ENCODE measurements at places on chromosomes 11 and 22.

- DNase-seq, result no peak
Observed at GRCh38 chr22:28813772-28814518, 13.6 kb upstream of the XBP1 start.

DNA sequence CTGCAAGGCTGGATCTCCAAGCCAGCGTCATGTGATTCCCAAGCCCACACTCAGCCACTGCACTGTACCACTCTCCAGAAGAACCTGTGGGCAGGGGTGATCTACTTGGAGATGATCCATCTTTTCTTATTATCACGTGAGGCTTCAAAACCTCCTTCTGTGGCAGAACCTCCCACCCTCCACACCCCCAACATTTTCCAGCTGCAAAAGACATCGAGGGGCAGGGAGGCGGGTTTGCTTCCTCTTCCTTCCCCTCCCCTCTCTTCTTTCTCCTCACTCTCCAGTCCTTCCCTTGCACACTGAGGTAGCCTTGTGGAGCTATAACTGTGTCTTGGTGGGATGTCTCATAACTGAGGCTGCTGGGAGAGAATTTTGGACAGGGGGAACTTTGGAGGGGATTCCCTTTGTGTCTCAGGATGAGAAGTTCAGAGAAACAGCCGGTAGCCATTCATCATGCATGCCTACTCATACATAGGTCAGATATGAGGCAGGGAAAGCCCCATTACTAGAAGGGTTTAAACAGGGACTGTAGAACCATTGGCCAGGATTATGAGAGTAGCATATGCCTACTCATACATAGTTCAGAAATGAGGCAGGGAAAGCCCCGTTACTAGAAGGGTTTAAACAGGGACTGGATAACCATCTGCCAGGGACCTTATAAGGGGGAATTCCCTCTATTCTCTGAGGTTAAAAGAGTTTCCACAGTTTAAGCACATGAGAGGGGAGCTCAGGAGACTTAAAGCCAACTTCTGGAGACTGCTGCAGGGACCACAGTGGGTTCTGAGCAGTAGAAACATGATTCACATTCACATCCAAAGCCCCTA lies 420.7 kb upstream of the CADM1 start:
- no peak for DNase-seq

- no peak for DNase-seq
Observed at GRCh38 chr11:134742224-134742612, 330.2 kb upstream of the B3GAT1 start.

GRCh38 chr11:21582791-21583190 lies 610.1 kb upstream of the ANO5 start:
- DNase-seq, result no peak

GRCh38 chr11:80632691-80633090 lies 1191.9 kb upstream of the TENM4 start:
- no peak for DNase-seq

GRCh38 chr22:23182309-23183060 lies 2.2 kb downstream of the BCR start:
- DNase-seq, result no peak

DNA sequence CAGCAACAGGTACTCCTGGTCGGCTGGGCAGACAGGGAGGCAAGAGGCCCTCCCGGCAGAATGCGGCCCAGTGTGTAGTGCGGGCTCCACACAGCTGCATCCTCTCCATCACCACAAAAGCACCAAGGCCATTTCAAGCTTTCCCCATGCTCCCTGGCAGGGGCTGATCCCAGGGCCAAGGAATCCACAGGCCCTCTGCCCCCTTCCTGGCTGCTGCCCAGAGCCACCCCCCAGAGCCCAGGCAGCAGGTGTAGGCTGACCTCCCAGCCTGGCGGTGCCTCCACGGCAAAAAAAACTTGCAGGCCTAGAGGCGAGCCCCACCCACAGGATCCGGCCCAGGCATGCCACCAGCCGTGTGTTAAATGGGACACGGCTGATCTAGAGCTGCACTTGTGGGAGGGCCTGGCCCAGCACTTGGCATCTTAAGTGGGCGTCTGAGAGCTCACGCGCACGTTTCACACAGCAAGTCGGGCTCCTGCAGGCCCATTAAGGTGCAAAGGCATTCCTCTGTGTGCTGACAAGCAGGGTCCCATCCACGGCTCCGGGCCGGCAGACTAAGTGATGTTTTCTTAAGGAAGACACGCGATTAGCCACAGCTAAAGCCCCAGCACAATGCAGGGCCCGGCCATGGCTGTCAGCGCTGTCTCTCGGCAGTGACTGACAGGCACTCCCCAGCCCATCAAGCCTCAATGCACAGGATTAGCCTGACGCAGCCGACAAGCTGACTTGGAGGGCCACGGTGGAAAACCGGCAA lies 19.8 kb upstream of the GNB1L start:
- DNase-seq, result peak; percentile 28

- DNase-seq, result no peak
Observed at GRCh38 chr11:45361551-45361950, 75.4 kb upstream of the SYT13 start.

- DNase-seq, result no peak
Observed at GRCh38 chr11:38498721-38499120, 1900.7 kb upstream of the RAG2 start.

GRCh38 chr11:35414311-35414710 lies 5.0 kb downstream of the SLC1A2 start:
- no peak for DNase-seq

DNA sequence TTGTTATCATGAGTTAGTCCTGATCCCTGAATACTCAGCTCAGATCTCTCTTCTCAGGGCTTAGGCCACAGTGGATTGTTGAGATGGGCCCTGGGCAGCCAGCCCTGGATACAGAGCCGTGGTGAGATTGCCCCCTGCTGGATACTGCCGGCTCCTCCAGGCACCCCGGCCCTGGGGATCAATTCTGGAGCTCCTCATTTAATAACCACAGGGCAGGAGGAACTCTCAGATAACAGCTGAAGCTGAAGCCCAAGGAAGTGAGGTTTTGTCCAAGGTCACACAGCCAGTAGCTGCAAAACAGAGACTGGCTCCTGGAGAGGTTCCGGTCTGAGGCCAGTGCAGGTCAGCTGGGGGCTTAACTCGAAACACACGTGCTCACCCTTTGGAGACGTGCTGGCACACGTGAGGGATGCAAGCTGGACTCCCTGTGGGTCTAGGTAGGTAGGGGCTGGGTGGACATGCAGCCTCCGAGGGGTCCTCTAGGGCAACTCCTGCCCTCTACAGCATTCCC lies 16.0 kb downstream of the USH1C start:
- peak; percentile 26 for DNase-seq

DNA sequence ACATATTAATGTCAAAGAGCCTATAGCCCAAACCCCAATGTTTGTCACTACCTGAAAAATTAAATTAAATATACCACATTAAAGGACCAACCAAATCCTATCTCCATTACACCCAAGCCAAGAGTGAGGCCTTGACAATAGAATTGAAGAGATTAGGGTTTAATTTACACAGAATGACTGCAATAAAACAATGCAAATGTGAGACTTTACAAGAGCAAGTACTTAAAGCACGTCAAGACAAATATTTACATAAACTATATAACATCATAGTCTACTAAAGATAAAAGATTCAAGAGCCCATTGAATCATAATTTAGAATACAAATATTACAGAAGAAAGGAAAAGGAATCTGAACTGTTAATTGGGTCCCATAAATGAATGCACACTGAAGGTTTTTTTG lies 85.6 kb downstream of the CADM1 start:
- DNase-seq, result no peak

GRCh38 chr22:37063431-37064420 lies 12.2 kb downstream of the KCTD17 start:
- no peak for DNase-seq

GRCh38 chr22:16601437-16602223 lies 9.0 kb upstream of the CCT8L2 start:
- DNase-seq, result no peak

DNA sequence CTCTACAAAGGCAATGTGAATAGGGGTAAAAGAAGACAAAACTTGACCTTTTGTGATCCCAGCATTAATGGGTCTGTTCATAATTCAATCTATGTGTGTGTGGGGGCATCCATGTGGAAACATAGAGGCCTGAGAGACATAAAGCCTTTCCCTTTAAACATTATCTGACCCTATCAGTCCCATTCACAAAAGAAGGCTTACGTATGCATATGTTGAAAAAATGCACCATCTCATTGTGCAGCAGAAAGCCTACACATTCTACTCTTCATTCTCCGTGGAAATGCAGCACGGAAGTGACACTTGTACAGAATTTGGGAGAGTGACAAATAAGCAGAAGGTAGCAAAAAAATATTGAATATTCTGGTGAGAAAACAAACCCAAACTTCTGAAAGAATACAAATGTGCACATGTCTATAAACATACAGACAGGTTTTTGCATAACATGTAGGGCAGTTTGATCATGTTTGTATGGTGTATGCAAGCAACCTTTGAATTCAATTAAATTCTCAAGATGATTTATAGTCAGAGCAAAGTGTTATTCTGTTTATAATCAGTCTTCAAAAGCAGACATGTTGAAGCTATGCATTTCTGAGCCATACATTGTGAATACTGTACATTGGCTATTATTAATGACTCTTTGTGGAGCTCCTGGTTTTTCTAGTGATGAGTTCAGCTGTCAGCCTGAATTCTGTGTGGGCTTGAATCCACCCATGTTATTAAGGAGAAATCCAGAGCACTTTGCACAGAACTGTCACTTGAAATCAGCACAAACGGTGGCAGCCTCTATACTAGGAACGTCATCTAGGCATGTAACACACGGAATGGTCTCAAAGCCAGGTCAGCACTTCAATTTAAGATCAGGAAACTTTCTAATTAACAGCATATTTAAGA lies 236.8 kb downstream of the DCDC1 start:
- DNase-seq, result no peak

- no peak for DNase-seq
Observed at GRCh38 chr11:119999220-119999619, 138.7 kb downstream of the TRIM29 start.

- DNase-seq, result no peak
Observed at GRCh38 chr22:45975164-45976161, 1.5 kb downstream of the WNT7B start.

- DNase-seq, result no peak
Observed at GRCh38 chr11:5749836-5750235, 4.2 kb upstream of the OR52N4 start.

DNA sequence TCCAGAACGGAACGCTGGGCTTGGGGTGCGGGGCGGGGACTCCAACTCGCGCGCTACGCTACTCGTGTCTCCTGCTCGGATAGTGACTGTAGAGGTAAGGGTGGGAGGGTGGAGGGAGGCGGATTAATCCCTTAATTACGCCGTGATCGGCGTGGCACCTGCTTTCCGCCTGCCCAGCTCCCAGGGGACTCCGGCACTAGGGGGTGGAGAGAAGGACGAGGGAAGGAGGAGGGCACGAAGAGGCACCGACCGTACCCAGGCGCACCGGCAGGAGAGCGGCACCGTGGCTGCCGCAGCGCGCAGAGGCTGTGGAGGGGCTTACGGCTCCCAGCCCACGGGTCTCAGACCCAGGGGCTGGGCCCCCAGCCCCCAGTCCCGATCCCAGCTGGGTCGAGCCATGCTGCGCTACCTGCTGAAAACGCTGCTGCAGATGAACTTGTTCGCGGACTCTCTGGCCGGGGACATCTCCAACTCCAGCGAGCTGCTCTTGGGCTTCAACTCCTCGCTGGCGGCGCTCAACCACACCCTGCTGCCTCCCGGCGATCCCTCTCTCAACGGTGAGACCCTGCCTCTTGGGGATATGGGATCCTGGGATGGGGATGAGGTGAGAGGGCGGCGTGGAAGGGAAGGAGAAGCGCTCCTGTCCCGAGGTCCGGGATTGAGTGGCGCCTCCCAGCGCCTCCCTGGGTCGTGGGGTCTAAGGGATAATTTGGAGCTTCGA lies at the start of gene ROBO3:
TSS of gene ROBO3 (plus strand) at position 252 of the 721 bp plus-strand sequence. CDS start at position 398, 146 bp downstream.
- no peak for DNase-seq

DNA sequence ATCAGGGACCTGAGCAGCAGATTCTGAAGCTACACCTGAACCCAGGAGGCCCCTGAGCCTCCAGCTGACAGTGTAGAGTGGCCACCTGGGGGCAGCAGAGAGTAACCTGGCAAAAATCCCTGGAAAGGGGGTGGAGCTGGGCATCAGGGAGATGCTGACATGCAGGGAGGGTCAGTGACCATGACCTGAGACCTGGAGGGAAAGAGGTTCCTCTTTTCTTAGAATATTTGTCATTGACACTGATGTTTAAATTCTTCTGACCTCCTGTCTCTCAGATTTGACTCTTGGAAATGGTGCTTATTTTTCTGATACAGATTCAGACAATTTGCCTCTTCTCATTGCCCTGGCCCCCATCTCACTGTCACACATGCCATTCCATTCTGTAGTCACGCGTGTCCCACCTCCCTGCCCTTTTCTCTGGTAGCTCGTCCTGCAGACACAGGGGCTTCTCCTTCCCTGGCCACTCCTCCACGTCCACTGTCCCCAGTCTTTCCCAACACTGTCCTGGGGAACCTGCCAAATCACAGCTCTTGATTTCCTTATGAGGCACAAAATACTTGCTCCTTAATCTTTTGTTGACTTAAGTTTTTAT lies 117.2 kb upstream of the IGLL5 start:
- DNase-seq, result no peak

GRCh38 chr11:81007046-81007445 lies 1566.2 kb upstream of the TENM4 start:
- DNase-seq, result peak; percentile 33

GRCh38 chr11:60263402-60263801 lies 17.1 kb upstream of the MS4A4A start:
- DNase-seq, result no peak

GRCh38 chr11:123173040-123173855 lies 21.8 kb downstream of the CLMP start:
- DNase-seq, result peak; percentile 100

DNA sequence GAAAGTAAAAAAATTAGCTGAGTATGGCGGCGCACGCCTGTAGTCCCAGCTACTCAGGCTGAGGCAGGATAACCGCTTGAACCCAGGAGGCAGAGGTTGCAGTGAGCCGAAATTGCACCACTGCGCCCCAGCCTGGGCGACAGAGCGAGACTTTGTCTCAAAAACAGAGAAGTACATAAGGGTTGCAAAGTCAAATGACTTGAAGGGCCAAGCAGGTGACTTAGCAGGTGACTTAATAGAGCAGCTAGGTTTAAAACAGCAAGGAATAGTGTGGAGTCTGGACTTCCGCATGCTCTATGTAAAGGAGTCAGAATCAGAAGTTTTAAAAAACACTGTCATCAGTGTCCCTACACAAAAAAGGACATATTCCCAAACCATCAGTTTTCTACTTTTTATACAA lies 31.7 kb downstream of the EP300 start:
- DNase-seq, result no peak

GRCh38 chr11:1728301-1728700 lies 22.1 kb downstream of the IFITM10 start:
- no peak for DNase-seq

- DNase-seq, result no peak
Observed at GRCh38 chr11:2277008-2277346, 6.6 kb upstream of the ASCL2 start.

DNA sequence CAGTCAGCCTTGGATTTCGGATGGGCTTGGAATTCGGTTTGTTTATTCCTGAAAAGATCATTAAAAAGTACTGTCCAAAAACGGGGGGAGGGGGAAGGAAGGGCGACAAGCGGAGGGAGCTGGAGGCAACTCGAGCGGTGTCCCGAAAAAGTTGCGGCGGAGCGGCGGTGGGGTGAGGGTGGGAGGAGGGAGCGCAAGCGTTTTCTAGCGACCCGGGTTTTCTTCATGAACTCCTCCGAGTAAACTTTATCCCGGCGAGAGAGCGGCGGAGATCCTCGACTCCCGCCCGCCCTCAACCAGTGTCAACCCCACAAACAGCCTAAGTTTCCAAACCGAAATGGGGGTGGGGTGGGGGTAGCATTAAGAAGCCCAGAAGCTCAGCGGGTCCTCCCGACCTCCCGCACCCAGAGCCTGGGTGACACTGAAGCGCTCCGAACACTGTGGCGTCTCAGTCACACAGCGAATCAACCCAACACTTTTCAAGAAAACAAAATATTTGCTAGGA lies 133.0 kb upstream of the C11orf58 start:
- no peak for DNase-seq

GRCh38 chr22:44357966-44358465 lies 45.3 kb upstream of the SHISAL1 start:
- peak; percentile 66 for DNase-seq

All from AG10803 (cell line).